Fibroblast of skin of scalp (primary cell): ENCODE measurements at places on chromosomes 3 and 15.
A peak's percentile ranks its signal among the peaks of the same experiment; 100 is the strongest.

GRCh38 chr3:61649381-61650170 lies 88.2 kb downstream of the PTPRG start:
- no peak for DNase-seq

DNA sequence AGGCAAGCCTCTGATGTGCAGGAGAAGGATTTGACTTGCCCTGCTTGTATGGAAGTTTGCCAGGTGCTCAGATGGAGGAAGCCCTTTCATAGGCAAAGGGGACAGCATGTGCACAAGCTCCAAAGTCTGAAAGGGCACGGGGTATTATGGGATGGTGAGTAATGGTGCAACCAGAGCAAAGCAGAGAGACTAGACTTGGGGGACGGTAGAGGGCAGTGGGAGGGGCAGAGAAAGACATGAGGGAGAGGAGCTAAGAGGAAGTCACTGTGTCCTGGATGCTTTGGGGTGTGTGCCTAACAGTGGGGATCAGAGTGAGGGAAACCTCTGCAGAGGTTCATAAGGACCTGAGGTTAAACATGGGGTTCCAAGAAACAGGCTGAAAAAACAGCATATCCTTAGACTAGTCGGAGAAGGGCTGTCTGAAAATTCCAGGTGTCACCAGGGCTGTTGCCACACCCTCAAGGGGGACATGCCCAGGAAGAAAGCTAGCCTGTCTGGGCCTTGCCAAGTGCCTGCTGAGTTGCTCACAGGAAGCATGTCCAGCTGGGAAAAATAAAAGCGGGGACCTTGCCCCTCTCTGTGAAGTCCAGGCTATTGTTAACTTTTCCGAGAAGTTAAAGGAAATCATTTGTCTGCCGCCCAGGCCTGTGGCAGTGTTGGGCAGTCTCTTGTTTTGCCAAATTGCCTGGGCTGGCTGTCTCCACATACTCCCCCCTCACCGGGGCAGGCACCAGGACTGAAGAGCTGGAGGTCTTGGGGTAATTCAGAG lies 47.1 kb downstream of the HRH1 start:
- DNase-seq = no peak

DNA sequence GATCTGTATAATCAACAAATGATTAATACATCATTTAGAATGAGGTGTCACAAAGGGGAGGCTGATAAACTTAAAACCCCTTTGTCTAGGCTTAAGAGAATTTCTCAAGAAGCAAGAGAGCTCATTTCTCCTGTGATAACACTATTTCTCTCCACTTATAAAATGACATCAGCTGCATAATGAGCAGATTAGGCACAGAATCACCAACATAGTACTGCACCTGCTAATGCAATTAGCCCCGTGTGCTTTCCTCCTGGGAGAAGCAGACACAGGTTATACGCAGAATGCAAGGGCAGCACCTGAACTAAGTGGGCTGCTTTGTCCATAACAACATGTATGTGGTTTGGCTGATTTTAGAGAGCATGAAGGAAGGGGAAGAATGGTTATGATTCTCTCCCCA lies 515.3 kb upstream of the CFAP20DC start:
- no peak for DNase-seq

- peak; percentile 56 for DNase-seq
Observed at GRCh38 chr3:183247011-183247589, 6.0 kb upstream of the B3GNT5 start.

DNA sequence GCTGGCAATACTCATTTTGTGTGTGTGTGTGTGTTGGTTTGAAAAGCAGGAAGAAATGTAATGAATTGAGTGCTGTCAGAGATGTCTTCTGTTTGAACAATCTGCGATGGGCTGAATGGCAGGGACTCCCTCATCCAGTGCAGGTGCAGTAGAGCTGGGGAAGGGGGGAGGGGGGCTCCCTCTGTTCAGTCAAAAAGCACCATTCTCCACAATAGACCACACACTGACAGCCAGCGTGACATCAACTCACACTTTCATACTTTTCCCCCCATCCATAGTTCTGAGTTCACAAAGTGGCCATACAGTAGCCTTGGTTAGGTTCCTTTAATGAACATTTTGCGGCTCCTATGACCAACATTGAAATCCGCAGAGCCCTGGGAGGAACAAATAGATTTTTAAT lies 10.4 kb downstream of the SOX2 start:
- no peak for DNase-seq

GRCh38 chr3:43994657-43995546 lies 246.8 kb upstream of the TOPAZ1 start:
- DNase-seq = no peak

DNA sequence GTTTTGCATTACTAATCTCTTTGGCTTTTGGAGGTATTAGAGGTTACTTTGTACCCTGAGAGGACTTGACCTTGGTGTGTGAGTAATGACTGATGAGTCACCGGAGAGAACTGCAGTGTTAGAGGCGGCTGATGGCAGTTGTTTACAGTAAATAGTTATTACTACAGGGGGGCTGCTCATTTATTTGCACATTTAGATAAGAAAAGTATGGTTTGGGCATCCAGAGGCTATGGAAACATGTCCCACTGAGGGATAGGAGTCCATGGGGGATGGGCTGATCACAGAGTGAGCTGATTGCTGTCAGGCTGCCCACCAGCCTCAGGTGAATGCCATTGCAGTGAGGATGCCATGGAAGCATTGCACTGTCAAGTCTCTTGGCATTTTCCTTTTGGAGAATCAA lies 17.3 kb upstream of the STAC start:
- peak; percentile 48 for DNase-seq

DNA sequence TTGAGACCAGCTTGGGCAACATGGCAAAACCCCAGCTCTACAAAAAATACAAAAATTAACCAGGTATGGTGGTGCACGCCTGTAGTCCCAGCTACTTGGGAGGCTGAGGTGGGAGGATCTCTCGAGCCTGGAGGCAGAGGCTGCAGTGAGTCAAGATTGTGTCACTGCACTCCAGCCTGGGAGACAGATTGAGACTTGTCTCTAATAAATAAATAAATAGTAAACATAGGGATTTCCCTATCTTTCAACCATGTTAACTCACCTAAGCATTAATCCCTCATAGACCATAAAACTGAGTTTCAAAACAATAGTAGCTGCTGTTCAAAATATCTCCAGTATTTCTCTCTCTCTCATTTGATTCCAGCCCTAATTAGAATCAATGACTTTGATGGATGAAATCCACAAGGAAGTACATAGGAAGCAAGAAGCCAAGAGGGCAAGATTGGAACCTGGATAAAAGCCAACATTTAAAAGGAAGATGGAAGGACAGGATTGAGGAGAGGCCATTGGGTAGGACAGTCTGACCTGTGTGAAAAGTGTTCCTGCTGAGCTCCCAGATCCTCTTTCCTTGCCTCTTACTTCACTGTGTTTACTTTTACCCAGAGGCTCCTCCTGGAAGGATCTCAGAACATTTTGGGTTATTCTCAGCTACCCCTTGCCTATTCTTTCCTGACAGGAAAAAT lies 12.4 kb upstream of the TTBK2 start:
- no peak for DNase-seq

DNA sequence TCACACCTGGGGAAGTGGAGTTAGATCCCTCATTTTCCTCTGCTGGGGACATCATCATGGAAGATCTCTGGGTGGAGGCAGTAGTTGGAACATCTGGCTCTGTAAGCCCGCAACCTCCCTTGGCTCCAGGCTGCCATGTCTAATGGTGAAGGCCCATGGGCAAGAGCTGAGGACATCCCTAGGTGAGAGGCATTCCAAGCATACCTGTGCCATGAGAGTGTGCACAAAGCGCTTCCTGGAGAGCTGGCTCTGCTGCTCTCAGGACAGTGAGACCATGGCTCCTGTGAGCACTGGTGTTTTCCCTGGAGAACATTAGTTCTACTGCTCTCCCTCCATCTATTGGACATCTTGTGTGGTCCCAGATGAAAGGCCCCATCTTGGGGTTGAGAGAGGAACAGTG lies 7.7 kb downstream of the MAPKAPK3 start:
- no peak for DNase-seq

GRCh38 chr3:34362910-34363309 lies 564.5 kb downstream of the PDCD6IP start:
- no peak for DNase-seq

- no peak for DNase-seq
Observed at GRCh38 chr3:156957715-156958114, 131.6 kb downstream of the LEKR1 start.

DNA sequence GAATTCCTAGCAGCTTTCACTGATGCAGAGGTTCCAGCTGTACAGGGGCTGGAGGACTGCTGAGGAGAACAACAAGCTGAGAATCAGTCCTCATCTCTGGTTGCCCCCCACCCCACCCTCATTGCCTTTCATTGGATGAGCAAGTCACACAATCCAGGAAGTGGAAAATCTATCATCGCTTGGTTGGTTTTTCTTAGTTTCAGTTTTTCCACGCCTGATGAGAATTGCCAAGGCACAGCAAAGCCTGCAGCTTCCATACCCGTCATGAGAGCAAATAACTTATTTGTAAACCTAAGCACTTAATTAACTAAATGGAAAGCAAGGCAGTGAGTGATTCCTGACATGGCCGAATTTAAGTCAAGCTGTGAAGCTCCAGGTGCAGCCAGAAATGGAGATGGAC lies 21.4 kb upstream of the LIPC start:
- DNase-seq = peak; percentile 43

- DNase-seq = no peak
Observed at GRCh38 chr3:143362115-143362991, 242.8 kb downstream of the CHST2 start.

- no peak for DNase-seq
Observed at GRCh38 chr15:68709876-68710275, 110.8 kb downstream of the ANP32A start.

- no peak for DNase-seq
Observed at GRCh38 chr3:147832611-147833010, 423.4 kb downstream of the ZIC1 start.

- DNase-seq = no peak
Observed at GRCh38 chr3:154745929-154746328, 315.9 kb upstream of the GPR149 start.

- no peak for DNase-seq
Observed at GRCh38 chr3:10561162-10561945, 56.0 kb upstream of the ATP2B2 start.

DNA sequence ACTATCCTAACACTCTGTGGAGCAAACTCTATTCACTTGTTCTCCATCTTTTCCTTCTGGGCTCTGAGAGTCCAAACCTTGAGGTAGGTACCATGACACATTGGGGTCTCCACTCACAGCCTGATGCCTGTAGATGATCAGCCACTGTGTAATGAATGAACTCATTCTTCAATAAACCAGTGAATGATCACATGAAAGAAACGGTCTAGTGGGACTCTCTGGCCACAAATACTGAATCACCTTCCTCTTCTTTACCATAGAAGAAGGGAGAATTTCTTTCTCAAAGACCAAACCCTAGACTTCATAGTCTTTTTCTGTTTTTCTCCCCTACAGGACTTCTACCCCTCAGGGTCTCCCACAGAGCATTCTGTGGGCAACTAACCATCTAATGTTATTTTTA lies 20.5 kb upstream of the ABHD2 start:
- DNase-seq = no peak

GRCh38 chr3:149174901-149175300 lies 45.5 kb downstream of the HPS3 start:
- DNase-seq = peak; percentile 61

- peak; percentile 23 for DNase-seq
Observed at GRCh38 chr3:114756506-114757279, 390.4 kb downstream of the ZBTB20 start.

- DNase-seq = peak; percentile 64
Observed at GRCh38 chr3:94004301-94004910, 24.0 kb downstream of the STX19 start.
